HTR-8/SVneo (cell line): ENCODE measurements at places on chromosomes 11 and 22.

DNA sequence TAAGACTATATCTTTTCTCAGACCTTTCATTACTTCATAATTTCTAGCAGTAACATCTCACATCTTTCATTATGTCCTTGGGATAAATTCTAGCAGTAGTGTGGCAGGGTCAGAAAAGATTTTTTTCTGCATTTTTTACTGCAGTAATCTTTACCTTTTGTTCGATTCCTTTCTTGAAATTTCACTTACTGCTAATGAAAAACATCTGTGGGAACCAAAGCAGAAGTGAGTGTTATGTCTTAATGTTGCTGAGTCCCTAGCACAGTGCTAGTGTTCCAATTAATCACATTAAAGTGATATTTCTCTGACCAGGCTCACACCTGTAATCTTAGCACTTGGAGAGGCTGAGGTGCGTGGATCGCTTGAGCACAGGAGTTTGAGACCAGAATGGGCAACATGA lies 123.6 kb downstream of the EHF start:
- no peak for DNase-seq

DNA sequence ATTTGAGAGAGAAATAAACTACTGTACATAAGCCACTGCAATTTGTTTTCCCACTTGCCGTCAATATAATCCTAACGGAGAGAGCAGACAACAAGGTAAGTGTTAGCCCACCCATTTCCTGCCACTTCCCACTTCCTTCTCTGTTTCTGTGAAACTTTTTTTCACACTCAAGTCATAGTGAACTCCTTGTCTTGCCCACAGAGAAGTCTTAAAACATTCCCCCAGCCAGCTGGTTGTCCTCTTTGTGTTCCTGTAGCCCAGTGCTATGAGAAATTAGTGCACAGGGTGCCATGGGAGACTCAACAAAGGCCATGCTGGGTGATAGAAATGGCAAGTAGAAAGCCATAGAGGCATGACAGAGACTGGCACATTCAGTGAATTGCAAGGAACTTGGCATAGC lies 208.6 kb downstream of the BLID start:
- DNase-seq = no peak

- DNase-seq = no peak
Measured at GRCh38 chr11:102457865-102458264, 5.3 kb upstream of the TMEM123 start.

DNA sequence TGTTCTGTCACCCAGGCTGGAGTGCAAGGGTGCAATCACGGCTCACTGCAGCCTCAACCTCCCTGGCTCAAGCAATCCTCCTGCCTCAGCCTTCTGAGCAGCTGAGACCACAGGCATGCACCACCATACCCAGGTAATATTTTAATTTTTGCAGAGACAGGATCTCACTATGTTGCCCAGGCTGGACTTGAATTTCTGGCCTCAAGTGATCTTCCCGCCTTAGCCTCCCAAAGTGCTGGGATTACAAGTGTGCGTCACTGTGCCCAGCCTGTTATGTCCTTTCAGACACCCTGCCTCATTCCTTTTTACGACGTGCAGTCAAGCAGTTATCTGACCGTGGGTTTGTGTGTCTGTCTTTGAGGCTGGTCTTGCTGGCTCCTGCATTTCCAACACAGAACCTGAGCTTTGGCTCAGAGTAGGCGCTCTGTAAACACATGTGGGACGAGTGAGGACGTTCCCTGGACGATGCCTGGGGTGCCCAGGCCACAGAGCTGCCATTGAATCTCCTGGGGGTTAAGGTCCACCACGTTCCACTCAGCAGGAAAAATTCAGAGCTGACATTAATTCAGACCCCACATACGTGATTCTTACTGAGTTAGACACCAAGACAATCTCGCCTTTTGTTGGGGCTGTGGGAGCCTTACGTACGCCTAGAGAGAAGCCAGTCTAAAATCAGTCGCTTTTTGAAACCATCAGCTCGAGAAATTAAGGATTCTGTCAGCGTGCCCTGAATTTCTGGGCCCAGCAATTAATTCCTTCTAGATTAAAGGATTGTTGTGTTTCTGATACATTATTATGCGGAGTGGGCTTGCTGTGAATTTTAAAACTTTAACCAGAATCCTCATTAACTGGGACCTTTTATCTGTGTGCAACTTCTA lies 21.5 kb upstream of the EMID1 start:
- no peak for DNase-seq

- no peak for DNase-seq
Measured at GRCh38 chr11:69491071-69492031, 9.9 kb downstream of the LINC01488 start.

DNA sequence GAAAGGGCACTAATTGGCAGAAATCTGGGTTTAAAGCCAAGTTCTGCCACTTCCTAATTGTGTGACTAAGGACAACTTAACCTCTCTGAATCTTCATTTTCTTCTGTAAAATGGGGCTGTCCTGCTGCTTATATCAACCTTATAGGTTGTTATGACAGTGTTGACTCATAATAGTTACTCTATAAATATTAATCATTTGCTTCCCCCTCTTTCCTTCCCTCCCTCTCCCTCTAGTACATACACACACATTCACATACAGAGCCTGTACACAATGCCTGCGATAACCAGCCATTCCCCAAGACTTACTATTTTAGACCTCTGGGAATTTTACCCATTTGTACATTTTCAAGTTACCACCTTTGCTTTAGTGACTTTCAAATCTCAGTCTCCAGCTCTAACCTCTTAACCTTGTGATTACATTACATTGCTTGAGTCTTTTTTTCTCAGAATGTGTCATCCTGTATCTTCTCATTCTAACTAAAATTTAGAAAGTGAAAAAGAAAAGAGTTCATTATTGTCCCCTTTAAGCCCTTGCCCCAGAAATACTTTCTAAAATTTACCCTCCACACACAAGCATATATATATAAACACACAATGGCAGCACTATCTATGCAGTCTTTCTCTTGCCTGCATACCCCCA lies 31.9 kb downstream of the GDPD4 start:
- no peak for DNase-seq

DNA sequence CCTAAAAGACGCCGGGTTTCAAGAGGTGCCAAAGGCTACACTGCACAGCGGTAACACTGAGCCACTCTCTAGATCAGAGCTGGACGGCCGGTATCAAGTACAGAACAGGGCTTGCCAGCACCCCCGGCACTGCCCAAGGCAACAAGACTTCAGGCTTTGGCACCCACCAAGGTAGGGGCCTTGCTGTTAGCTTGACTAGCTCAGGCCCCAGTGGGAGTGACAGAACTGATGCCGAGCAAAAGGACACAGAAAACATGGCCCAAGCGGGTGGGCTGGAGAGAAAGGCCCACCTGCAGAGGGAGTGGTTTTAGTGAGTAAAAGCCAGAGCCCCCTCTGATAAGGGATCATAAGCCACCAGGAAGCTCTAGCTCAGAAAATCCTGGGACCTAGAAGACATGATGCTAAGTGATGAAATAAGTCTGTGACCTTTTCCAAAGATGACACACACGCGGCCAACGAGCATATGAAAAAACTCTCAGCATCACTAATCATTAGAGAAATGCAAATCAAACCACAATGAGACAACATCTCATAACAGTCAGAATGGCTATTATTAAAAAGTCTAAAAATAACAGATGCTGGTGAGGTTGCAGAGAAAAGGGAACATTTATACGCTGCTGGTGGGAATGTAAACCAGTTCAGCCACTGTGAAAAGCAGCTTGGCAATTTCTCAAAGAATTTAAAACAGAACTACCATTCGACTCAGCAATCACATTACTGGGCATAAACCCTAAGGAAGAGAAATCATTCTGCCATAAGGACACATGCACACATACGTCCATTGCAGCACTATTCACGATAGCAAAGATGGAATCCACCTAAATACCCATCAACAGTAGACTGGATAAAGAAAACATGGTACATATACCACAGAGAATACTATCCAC lies 12.9 kb downstream of the EHD1 start:
- no peak for DNase-seq

GRCh38 chr11:35234460-35235156 lies 95.6 kb downstream of the CD44 start:
- DNase-seq = no peak

GRCh38 chr11:130166457-130166784 lies 6.8 kb downstream of the ST14 start:
- peak; percentile 82 for DNase-seq

- peak; percentile 67 for DNase-seq
Measured at GRCh38 chr11:112318184-112318591, 57.5 kb upstream of the PLET1 start.

GRCh38 chr11:36361901-36362391 lies 65.9 kb downstream of the PRR5L start:
- peak; percentile 68 for DNase-seq

DNA sequence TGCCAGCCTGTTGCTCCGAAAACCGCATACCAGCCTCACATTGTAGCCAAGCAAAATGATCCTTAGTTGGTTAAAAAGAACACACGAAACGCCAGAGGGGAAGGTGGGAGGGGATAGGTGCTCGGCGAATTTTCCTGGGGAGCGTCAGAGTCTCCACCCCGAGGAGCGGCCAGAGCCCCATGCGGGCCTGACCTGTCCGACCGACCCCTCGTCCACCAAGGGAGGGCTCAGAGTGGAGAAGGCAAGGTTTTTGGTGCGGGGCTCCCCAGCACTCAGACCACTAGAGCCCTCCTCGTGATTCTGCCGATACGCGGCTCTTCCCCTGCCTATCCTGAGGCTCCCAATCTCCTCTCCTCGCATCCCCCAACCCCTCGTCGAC lies 39.6 kb downstream of the DIXDC1 start:
- DNase-seq = no peak

DNA sequence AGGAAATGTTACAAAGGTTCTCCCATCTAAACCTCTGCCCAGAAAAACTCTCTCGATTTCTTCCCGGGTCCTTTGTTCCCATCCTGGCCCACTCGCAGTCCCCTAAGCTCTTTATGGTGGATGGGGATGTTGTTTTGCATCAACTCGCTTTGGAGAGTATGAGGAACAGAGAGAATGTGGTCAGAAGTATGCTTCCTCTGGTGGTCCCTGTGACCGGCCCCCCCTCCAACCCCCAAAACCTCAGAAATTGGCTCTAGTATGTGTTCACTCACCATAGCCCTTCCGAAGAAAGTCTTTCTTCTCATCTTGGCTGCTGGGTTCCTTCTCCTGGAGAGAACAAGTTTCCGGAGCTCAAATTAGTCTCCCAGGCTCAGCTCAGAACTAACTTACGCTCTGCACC lies 54.4 kb downstream of the GRAMD1B start:
- DNase-seq = no peak

DNA sequence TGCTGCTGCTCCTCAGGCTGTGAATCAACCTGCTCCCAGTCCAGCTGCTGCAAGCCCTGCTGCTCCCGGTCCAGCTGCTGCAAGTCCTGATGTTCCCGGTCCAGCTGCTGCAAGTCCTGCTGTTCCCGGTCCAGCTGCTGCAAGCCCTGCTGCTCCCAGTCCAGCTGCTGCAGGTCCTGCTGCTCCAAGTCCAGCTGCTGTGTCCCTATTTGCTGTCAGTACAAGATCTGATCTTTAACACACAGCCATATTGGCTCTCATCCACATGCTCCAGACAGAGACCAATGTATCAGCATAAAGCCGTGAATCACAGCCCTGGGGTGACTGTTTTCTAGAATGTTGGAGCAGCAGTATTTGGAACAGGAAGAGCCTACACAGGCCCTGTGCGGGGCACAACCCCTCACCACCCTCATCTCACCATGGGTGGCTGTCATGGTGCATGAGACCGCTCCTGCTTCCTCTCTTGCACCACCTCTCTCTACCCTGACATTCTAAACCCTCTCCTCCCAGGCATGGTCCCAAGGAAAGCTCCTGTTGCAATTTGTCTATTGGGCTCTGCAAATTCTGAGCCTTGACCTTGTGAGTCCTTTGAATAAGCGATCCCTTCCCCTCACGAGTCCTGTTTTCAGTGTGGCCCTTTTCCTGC lies 3.5 kb downstream of the KRTAP5-10 start:
- no peak for DNase-seq

- DNase-seq = no peak
Measured at GRCh38 chr11:18776324-18776723, 15.3 kb downstream of the PTPN5 start.

DNA sequence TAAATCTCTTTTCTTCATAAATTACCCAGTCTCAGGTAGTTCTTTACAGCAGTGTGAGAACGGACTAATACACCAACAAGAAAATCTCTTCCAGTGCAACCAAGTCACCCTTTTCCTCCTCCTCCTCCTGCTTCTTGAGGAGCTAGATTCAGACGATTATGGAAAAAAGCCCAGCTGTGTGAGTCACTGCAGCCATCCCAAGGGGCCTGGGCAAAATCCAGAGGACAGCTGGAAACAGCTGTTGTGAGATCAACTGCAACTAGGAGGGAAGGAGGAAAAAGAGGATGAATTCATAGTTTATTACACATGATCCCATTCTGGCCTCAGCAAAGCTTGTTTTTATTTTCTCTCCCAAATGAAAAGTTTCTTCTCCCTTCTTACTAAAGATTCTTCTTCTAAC lies 32.9 kb downstream of the RBFOX2 start:
- peak; percentile 20 for DNase-seq

GRCh38 chr11:77122576-77123212 lies 5.4 kb upstream of the MYO7A start:
- DNase-seq = no peak

DNA sequence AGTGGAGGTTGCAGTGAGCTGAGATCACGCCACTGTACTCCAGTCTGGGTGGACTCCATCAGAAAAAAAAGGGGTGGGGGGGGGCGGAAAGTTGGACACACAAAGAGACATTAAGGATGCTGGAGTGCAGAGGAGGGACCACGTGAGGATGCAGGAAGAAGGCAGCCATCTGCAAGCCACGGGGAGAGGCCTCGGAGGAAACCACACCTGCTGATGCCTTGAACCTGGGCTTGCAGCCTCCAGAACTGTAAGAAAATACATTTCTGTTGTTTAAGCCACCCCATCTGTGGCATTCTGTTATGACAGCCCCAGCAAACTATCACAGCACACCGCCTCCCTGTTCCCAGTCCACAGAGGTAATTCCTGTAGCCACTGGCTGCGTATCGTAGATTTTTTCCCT lies 9.2 kb upstream of the STIP1 start:
- no peak for DNase-seq

DNA sequence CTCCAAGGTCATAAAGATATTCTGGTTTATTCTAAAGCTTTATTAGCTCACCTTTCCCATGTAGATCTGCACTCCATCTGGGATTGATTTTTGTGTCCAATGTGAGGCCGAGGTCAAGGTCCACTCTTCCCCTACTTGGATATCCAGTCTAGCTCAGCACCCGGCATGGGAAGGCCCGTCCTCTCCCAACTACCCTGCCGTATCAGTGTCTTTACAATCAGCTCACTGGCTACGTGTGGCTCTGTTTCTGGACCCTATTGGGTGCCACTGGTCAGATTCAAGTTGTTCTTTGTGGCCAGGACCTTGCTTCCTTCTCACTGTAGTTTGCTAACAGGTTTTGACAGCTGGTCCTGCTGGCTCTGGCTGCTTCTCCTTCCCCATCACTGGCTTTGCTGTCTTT lies 30.9 kb downstream of the KCNQ1OT1 start:
- no peak for DNase-seq

DNA sequence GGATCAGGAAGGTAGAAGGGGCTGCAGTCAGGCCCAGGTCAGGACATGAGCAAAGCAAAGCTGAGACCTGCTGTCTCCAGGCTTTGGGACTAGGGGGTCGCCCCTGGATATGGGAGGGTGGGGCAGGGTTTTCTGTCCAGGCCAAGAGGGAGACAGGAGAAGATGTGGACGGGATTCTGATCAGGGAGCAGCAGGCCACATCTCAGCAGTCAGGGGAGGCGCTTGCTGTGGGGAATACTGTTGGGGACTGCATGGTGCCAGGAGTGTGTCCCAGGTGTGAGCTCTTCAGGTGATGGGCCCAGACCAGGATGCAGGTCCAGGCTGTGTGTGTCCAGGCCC lies 29.3 kb downstream of the IGLL5 start:
- no peak for DNase-seq

- no peak for DNase-seq
Measured at GRCh38 chr11:69259096-69259495, 34.9 kb upstream of the MYEOV start.
